ENCODE measurements at places on chromosomes 3 and 15.

- peak; percentile 89 for DNase-seq
Measured at GRCh38 chr15:44536302-44536961, 515 bp upstream of the EIF3J start.

GRCh38 chr3:68207327-68207726, 552.9 kb upstream of the SUCLG2 start:
- no peak for DNase-seq

DNA sequence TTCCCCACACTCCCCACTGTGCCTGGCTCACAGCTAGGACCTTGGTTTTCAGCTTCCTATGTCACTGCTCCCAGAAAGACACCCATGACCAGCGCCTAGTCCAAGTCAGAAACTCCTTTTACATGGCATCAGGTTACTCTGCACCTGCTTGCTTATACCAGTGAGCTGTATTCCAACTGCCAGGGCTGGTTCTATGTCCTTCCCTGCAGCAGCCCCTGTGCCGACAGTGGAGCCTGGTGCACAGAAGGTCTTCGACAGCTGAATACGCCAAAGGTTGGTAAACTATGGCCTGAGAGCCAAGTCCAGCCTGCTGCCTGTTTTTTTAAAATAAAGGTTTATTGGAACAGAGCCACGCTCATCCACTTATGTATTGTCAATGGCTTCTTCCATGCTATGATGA, 102.5 kb downstream of the IQSEC1 start:
- no peak for DNase-seq

- no peak for DNase-seq
Measured at GRCh38 chr15:63038926-63039673, 3.4 kb upstream of the TPM1 start.

GRCh38 chr15:35618260-35619188, 72.6 kb upstream of the DPH6 start:
- DNase-seq, result no peak

DNA sequence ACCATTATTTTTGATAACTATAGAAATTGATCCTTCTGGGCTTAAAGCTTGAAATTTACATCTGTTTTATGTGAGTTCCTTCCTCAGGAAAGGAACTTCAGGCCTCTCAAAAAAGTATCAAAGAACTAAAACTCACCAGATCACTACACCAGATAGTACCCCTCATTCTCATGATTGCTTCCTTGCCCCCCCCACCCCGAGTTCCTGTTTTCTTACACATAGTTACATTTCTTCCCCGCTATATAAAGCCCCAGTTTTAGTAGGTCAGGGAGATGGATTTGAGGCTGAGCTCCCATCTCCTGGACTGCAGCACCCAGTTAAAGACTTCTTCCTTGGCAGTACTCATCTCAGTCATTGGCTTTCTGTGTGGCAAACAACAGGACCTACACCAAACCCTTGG, 80.3 kb upstream of the HRH1 start:
- no peak for DNase-seq

- no peak for DNase-seq
Measured at GRCh38 chr3:10311710-10312109, 9.2 kb downstream of the SEC13 start.

DNA sequence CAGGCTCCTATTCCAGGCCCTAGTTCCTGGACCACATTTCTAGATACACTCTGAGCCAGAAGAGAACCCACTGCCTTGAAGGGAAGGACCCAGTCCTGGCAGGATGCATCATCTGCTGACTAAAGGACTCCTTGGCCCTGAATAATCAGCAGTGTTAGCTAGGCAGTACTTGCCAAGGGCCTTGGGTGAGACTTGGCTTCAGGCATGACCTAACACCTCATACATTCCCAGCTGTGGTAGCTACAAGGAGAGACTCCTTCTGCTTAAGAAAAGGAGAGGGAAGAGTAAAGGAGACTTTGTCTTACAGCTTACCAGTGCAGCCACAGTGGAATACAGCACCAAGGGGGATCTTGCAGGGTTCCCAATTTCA, 26.4 kb downstream of the PEAK1 start:
- DNase-seq, result no peak

DNA sequence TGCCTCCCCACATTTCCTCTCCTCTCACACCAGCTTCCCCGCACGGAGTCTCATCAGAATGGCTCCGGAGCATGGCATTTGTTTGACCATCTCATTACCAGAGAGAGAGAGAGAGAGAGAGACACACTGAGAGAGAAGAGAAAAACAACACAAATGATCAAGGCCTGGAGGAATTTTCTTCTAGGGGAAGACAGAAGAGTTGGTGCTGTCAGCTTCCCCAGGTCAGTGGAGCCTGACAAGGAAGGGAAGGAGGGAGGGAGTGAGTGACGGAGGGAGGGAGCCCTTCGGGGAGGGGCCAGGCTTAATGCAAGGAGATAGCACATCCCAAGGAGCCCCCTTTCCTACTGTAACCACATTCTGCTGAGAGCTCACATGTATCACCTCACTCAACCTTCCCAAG, 9.1 kb downstream of the ST8SIA2 start:
- DNase-seq, result no peak

Data from hypothalamus (tissue), 51 donors.